Breast epithelium (tissue), 4 donors: ENCODE measurements at places on chromosomes 1 and 21. TPM values are rescaled to one million over a fixed set of nuclear protein-coding genes. Genes with fewer than 3 reads are reported as not detected.

Gene ANGPTL3
- not detected for total RNA-seq

Gene ITLN2
- total RNA-seq, result 10.7 TPM

Gene VPS13D
- 115 TPM for total RNA-seq

Gene UBL4B
- 0.29 TPM for total RNA-seq

Gene LRRC8C
- total RNA-seq, result 10.8 TPM

DNA sequence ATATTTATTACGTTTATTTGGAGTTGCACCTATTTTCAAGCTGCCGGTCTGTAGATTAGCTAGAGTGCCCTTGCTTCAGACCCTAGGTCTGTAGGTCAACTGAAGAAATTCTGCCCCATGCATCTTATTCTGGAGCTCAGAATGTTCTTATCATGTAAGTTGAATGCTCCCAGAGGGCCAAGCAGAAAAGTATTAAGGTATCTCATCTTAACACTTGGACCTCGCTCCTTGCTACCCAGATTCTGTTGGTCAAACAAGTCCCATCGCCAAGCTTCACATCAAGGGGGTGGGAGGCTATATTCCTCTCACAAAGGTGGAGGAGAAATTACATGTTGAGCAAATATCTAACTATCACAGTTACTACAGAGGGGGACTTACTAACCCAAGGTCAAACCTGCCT lies 187.7 kb downstream of the C1orf94 start:
- H3K27ac ChIP-seq, result no peak overlapping the region
- H3K36me3 ChIP-seq, result no peaks in the 10 kb centered on the region
- H3K4me3 ChIP-seq, result no peak overlapping the region
- DNase-seq, result no peak
- no peaks in the 10 kb centered on the region for H3K4me1 ChIP-seq

- no peaks in the 10 kb centered on the region for H3K36me3 ChIP-seq
- no peak overlapping the region for H3K27ac ChIP-seq
- no peaks in the 10 kb centered on the region for H3K27me3 ChIP-seq
- no peaks in the 10 kb centered on the region for H3K4me1 ChIP-seq
- no peak overlapping the region for H3K4me3 ChIP-seq
Observed at GRCh38 chr1:104264521-104264920, 514.8 kb downstream of the AMY1C start.

DNA sequence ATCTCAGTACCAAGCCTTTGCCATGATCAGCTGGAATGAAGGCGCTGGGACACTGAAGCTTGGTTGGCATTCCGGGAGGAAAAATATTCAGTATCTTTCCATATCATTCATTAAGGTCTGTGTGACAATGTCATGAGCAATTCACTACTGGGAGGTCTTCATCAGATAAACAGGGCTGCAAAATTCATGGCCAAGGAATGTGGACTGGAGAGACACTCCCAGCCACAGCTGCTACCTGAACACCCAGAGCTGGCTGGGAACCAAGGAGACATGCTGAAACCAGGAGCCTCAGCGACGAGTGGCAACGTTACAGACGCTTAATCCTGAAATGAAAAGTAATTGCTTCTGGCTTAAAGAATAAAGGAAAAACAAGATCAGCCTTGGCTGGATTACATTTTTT lies 30.6 kb upstream of the DDAH1 start:
- H3K4me3 ChIP-seq, result no peak overlapping the region
- H3K27me3 ChIP-seq, result no peaks in the 10 kb centered on the region
- DNase-seq, result peak; percentile 65
- H3K27ac ChIP-seq, result peak overlapping the region; percentile 15
- no peaks in the 10 kb centered on the region for H3K4me1 ChIP-seq
- no peaks in the 10 kb centered on the region for H3K36me3 ChIP-seq

- no peaks in the 10 kb centered on the region for H3K36me3 ChIP-seq
- H3K4me1 ChIP-seq, result no peaks in the 10 kb centered on the region
- no peak for DNase-seq
- no peaks in the 10 kb centered on the region for H3K27me3 ChIP-seq
- no peak overlapping the region for H3K27ac ChIP-seq
- no peak overlapping the region for H3K4me3 ChIP-seq
Observed at GRCh38 chr1:185961664-185962063, 227.5 kb downstream of the HMCN1 start.
